Kidney tubule cell (primary cell): ENCODE measurements at places on chromosomes 7 and 10.

GRCh38 chr7:16647435-16647960, 1.5 kb downstream of the BZW2 start:
- no peak for DNase-seq

DNA sequence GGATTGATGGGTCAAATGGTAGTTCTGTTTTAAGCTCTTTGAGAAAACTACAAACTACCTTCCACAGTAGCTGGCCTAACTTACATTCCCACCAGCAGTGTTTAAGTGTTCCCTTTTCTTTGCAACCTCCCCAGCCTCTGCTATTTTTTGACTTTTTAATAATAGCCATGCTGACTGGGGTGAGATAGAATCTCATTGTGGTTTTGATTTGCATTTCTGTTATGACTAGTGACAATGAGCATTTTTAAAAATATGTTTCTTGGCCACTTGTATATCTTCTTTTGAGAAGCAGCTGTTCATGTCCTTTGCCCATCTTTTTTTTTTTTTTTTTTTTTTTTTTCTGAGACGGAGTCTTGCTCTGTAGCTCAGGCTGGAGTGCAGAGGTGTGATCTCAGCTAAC, 155.2 kb upstream of the BMPER start:
- DNase-seq: no peak

- DNase-seq: no peak
Observed at GRCh38 chr7:134374791-134375190, 58.1 kb upstream of the SLC35B4 start.

GRCh38 chr10:28906415-28906814, 229.1 kb downstream of the BAMBI start:
- no peak for DNase-seq

- peak; percentile 12 for DNase-seq
Observed at GRCh38 chr7:156198277-156198676, 386.0 kb upstream of the SHH start.

GRCh38 chr7:20834656-20835055, 48.0 kb upstream of the SP8 start:
- peak; percentile 9 for DNase-seq

- DNase-seq: no peak
Observed at GRCh38 chr7:100437150-100438100, 1.1 kb upstream of the PPP1R35 start.

- no peak for DNase-seq
Observed at GRCh38 chr10:33321516-33321915, 13.0 kb downstream of the NRP1 start.

DNA sequence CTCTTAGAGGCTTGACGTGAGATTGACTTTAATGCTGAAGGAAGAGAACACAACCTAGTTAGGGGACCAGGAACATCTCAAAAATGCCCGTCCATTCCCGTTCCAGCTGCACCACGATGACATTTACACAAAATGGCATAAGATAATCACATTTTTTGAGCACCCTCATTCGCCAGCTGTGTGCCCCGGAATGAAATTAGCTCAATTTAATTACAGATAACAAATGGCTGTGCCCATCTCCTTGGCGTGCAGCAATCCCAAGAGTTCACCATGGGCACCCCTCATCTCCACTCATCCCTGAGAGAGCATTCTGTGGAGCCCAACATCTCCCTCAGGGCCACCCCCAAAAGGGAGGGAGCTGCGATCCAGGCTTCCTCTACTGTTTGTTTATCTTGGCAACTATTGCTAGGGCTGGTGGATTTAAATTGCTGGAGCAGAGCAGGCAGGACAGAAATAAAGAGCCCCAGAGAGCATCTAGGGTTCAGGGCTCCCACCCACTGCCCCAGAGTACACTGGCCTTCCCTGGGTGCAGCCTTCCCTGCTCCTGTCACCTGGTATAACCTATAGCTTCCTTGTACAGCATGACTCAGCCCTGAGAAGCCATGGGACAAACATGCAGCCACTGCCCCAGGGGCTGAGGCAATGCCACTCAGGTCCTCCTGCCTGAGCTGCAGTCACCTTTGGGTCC, 263.5 kb downstream of the ZEB1 start:
- peak; percentile 46 for DNase-seq

DNA sequence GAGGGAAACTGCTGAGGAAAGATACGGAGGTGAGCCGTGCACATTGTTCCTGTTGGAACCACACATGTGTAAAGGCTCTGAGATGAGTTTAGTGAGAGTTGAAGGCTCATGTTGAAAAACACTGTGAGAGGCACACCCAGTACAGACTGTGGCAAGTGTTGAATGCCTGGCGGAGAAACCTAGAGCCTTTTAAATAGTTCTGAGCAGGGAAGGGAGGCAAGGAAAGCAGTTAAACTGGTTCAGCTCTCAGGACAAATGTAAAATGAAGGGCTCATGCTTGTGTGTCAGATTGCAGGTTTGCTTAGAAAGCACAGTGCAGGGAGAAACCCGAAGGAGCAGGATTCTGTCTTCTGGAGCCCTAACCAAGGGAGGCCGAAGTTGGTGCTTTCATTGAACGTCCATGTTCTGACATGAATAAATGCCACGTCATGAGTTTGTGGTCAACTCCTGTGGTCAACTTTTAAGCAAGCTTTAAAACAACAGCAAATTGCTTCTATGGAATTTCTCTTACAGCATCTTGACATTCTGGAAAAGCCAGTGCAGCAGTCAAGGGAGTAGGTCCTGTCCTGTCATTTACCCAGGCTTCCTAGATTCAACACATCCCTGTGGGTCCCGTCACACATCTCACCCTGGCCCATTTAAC, 650.9 kb upstream of the GALNT17 start:
- peak; percentile 42 for DNase-seq

GRCh38 chr10:72483471-72483870, 128.8 kb upstream of the DNAJB12 start:
- no peak for DNase-seq

DNA sequence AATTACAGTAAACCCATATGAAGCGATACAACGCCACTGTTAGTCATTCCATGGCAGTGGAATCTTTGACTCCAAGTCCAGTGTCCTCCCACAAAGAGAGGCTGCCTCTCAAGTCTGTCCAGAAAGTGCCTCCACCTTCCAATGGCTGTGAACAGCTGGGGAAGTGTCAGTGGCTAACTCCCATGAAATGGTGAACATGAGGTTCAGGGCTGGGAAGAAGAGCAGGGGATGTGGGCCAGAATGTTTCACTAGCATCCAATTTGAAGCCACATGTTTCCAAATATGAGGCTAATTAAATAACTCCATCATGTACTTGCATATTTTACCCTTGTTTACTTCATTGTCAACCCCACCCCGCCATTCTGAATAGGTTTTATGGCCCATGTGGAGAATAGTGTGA, 53.1 kb upstream of the CHST15 start:
- DNase-seq: no peak

DNA sequence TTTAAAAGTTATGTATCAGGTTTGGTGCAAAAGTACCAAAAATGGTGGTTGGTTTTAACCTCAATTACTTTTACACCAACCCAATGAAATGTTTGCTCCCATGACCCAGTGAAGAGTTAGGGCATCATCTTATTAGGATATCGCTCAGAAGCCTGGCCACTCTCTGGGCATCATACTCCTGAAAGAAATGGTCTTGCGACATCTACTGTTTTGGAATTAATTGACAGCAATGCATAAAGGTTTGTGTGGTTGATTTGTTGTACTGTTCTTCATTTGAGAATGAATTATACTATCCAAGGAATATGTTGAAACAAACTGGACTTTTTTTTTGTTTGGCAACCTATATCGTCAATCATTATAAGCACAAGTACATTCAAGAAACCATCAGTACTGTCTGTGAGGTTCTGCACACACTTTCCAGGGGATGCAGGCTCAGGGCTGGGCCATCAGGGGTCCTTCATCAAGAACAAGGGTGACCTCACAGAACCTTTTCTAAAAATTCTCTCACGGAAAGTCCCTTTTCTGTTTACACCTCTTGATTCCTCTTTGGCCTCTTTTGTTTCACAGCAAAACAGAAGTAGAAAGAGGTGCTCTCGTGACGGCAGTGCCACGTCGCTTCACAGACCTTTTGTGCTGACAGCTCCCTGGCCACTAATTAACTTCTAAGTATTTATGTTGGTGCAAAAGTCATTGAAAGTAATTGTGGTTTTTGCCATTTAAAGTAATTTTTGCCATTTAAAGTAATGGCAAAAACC, 117.2 kb upstream of the KLF6 start:
- DNase-seq: peak; percentile 85

GRCh38 chr10:131207584-131208532, 103.7 kb downstream of the TCERG1L start:
- DNase-seq: no peak

- DNase-seq: no peak
Observed at GRCh38 chr7:105009667-105010503, 4.1 kb upstream of the KMT2E start.

DNA sequence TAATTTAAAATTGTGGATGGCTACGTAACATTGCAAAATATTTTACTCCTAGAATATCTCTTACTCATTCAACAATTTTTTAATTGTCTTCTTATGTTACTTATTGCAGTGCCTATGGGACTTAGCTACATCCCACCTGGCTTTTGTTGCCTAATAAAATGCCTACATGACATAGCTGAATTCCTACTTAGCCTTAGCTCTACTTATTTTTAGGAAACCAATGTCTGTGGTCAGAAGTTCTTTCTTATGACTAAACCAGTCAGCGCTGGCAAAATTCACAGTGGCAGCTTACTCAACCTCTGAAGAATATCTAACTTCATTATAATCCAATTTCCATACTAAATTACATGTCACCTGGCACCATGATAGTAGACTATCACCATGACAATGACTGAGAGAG, 1612.4 kb upstream of the LRRTM3 start:
- DNase-seq: peak; percentile 17

DNA sequence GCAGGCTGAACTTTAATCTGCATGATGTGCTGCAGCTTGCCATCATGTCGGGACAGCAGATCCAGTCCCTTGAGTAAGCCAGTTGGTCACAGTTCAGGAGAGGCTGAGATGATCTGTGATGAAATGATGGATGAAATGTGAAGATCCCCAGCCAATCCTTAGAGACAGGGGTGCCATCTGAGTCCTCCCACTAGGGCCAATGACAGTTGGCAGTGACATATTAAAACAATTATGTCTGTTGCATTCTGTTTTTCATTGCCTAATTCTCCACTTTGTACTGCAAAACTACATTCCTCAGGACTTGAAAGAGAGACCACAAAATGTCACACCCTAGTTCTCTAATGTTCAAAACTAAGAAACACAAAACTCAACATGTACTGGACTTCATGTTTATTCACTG, 66.3 kb upstream of the CAV2 start:
- DNase-seq: no peak

DNA sequence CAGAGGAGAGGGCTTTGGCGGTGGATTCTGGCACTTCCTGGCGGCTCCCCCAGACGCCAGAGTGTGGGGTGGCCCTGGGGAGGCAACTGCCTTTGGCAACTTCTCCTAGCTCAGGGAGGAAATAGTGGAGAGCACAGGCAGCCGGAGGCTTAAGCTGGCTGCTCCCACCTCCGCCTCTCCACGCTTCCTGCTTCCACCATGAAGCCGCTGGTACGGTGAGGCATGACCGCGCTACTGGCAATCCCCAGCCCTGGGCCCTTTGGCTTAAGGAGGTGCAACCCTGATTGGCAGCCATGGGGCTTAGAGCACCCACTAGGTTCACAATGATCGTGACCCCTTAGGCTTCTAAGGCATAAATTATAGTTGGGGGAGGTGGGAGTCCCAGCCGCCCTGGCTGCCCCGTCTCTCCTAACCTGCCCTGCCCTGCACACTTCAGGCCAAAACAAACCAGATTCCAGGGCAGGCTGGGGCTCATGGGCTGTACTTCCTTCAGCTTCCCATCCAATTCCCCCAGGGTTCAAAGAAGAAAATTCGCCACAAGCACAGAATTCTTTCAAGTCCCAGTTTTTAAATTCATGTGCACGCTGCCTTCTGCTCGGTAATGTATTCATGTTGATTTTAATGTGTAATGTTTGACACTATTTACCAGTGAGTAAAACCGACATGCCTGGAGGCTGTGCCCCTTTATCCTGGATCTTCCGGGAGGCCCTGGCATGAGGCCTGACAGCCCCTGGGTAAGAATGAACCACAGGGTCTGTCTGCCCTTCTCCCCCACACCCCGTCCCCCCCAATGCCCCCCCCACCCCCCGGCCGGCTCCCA, 90.7 kb upstream of the LRRC4 start:
- DNase-seq: peak; percentile 75

- DNase-seq: no peak
Observed at GRCh38 chr10:36464291-36464690, 661.1 kb upstream of the ANKRD30A start.

GRCh38 chr10:24519950-24520349, 203.7 kb downstream of the ARHGAP21 start:
- DNase-seq: no peak

- no peak for DNase-seq
Observed at GRCh38 chr7:126302639-126303038, 950.1 kb downstream of the GRM8 start.

DNA sequence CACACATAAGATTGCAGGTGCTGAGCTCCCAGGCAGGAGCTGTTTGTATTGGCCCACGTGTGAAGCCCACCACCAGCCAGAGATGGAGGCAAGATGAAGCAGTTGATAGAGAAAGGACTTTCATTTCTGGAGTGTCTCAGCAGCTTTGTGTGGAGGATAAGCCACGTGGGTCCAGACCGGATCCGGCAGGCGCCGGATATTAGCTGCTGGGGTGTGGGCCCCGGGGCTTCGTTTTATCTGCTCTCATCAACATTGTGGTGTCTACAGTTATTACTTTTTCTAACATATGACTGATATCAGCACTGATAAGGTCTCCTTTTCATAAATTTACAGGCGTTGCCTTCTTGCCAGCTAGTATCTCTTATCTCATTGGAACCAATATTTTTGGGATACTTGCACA, 25.5 kb downstream of the SLC18A2 start:
- DNase-seq: no peak

GRCh38 chr10:118871244-118871865, 116.6 kb upstream of the CACUL1 start:
- no peak for DNase-seq

DNA sequence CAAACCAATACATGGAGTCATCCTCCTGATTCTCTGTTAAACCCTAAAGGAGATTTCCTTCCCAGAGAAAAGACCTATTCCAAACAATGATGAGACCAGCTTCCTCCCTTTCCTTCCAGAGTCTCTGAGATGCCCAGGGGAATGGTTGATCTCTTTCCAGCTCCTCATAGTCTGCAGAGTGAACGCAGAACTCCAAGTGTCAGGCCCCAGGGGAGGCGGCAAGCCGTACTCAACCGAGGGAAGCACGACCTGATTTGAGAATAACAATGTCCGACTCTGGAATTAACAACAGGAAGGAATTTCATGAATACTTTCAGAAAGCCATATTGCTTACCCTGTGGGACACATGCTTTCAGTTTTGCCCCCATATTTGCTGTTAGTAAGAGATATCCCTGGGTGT, 241.7 kb upstream of the GLI3 start:
- no peak for DNase-seq

DNA sequence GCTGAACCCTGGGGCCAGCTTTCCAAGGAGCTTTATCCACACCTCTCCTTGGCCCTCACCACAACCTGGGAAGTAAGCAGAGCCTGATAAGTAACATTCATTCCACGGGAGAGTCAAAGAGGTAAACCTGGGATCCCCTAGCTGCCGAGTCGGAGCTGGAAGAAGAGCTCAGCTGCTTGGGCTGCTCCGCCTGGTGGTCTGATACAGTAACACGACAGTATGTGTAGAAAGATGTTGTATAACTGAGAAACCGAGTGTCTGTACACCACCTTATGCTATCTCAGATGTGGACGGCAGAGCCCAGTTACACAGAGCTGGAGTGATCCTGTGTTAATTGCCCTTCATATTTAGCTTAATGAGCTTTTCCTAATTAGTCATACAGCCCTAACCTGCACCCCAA, 151.3 kb upstream of the KMT2E start:
- no peak for DNase-seq

- no peak for DNase-seq
Observed at GRCh38 chr7:16395121-16395520, 26.2 kb downstream of the CRPPA start.

GRCh38 chr10:123429706-123430221, 236.4 kb upstream of the GPR26 start:
- peak; percentile 47 for DNase-seq
